ENCODE measurements at places on chromosomes 12 and 14.

DNA sequence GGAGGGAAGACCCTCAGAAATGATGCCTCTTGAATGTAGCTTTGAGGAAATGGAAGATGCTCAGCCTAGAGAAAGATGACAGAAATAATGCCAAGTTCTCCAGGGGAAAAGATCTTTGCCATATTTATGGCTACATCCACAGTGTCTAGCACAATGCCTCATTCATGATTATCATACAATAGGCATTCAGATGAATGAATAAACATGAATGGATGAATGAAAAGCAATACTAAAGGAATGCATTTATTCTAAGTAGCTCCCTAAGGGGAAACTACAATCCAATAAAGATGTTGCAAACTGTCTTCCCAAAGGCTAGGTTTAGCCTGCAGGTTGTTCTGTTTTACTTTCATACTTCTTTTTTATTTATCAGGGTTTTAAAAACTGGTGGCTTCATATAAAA is 12.0 kb downstream of the TMTC1 start:
- no peak for DNase-seq

DNA sequence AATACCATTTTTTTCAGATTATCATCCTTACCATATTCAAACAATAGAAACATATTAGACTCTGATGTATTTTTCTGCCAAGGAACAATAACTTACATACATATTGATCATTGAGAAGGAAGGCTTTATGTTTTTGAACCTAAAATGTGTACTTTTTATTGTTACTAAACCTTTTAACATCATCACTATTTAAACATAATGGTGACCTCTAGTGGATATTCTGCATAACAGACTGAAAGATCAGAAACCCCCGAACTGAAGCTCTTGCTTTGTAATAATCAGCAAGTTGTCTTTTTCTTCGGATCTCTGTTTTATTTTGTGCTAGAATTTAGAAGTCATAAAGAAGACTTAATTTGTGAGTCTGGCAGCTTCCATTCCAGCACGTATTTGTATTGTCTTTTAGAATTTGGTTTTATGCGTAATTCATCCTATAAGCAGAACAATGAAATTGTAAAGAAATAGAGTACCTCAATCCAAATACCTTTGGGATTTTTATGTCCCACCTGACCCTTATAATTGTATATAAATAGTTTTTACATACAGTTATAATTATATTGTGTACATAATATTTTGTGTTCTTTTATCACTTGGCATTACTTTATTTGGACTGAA is 125.9 kb upstream of the ATF1 start:
- no peak for DNase-seq

DNA sequence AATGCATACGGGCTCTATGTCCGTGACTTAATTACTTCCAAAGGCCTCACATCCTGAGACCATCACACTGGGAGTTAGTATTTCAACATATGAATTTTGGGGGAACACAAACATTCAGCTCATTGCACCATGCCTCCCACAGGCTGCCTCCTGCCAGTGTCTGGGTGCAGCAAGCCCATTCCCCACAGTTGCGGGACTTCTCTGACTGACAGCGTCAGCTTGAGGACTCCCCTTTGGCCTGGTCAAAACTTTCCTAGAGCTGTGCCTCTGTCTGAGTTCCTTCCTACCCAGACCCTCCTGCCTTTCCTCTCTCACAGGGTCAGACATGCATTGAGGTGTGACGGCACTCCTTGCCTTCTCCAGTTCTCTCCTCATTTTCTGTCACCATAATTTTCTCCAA is 27.4 kb downstream of the PPP1R36 start:
- no peak for DNase-seq

DNA sequence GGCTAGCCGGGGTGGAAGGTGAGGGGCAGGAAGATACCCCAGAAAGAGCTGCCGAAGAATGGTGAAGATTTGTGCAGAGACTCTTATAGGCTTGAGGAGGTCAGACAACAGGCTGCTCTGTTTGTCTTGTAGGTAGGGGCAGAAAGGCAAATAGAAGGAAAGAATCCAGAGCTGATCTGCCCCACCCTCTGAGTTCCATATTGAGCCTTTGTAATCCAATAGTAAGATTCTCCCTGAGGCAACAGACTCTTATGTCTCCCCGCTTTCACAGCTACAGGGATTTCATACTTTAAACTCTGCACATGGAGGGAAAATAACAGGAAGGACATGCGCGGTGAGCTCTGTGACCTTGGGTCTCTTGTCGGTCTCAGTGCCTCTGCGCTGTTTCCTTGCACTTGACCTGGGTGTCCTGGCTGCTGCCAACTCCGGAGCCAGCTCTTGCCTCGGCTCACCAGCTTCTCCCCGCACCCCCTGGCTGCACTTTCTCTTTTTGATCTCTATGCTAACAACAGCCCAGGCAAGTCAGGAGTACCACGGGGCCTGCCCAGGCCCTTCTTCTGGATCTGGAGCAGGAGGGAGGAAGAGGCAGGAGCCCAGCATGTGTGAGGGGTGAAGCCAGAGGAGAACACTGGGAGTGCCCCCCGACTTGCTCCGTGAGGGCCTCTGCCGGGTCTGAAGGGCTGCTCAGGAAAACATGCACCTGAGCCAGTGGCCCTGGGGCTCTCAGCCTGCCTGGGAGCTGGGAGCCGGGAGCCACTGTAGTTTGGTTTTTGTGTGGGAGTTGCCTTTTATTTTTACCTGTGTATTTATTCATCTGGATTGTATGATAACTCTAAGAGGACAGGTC is 75.8 kb downstream of the PPP1R36 start:
- no peak for DNase-seq

DNA sequence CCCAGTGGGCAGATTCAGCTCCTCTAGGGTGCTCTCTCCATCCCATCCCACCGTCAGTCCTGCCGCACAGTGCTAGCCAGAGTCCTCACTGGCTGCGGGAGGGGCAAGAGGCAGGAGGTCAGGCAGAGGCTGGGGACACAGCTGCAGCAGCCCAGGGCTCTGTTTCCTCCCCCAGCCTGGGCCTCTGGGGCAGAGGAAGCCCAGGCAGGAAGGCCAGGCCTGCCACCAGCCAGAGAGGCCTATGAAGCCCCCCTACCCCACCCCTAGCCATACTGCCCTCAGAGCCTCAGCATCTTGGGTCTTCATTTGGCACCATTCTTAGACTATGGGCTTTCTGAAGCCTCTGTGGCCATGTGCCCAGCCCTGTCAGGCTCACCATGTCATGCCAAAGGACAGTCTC is 3.4 kb downstream of the ACVRL1 start:
- DNase-seq, result no peak

GRCh38 chr14:104461676-104462449 is 117.7 kb upstream of the C14orf180 start:
- no peak for DNase-seq

GRCh38 chr12:114447274-114447716 is 41.4 kb upstream of the TBX5 start:
- no peak for DNase-seq

- no peak for DNase-seq
Observed at GRCh38 chr14:20413744-20414082, 412 bp upstream of the TEP1 start.

DNA sequence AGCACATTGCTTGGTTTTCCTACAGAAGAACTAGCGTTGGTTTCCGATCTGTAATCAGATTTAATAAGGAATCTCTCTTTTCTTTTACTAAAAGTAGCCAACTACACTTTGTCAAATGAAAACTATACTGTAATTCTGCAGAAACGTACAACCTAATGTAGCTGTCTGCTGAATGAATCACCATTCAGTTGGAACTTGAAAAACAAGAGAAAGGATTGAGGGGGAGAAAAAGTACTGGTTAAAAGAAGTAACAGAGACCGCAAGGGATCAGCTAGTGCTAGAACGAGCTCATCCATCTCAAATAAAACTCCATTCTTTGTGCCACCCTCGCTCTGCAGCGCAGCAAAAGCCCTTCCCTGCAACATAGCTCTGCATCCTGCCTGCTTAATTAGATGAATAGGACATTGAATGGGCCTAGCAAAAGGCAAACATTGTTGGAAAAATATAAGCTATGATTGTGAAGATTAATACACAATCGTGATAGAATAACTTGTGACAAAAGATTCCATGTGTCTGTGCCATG is 2.6 kb downstream of the GARIN2 start:
- DNase-seq, result no peak

DNA sequence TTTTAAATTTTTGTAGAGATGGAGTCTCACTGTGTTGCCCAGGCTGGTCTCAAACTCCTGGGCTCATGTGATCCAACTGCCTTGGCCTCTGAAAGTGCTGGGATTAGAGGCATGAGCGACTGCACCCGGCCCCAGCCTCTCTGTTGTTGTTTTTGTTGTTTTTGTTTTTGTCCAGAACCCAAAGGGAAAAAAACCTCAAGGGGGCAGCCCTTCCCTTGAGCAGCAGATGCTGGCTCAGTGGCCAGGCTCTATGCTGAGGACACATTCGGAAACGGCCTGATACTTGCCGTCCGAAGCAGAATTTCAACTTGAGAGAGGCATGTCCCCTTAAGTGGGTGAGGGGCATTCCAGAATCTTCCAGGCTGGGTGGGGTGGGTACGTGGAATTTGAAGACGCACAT is 6.7 kb downstream of the MVK start:
- no peak for DNase-seq

DNA sequence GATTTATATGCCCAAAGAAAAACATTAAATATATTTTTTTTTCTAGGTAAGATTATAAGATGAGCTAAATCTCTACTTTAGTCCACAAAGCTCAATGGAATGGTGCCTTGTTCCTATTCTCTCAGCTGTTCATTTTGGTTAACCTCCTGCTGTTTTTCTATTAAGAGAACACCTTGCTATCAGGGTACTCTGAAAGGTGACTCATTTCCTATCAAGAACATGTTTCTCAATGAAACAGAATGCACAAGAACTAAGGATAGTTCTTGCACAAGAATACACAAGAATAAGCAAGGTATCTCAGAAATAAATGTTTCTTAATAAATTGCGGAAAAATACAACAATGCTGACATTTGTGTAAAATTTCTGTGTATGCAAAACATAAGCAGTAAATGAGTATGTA is 14.1 kb downstream of the ABCD2 start:
- DNase-seq, result no peak

DNA sequence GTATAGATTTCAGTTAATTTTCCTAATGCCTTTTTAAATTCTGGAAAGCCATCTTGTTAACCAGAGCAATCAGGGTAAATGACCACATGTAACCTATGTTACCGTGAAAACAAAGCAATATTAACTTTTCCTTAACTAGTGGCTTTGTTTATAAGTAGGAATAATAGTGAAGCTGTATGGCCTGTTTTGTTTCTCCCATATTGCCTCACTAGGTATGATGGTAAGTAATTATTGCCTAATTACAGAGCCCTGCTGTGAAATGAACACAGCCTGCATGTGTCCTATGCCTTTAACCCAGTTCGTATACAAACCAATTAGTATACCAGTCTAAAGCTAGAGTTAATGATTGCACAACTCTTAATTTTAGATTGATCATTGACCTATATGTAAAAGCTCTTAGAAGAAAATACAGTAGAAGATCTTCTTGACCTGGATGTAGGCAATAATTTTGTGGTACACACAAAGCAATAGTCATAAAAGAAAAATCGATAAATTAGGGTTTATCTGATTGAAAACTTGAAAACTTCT is 249.9 kb downstream of the CCDC91 start:
- DNase-seq, result no peak

- no peak for DNase-seq
Observed at GRCh38 chr12:67434671-67435370, 165.7 kb downstream of the CAND1 start.

GRCh38 chr12:5923043-5923605 is 21.9 kb downstream of the ANO2 start:
- DNase-seq, result no peak

DNA sequence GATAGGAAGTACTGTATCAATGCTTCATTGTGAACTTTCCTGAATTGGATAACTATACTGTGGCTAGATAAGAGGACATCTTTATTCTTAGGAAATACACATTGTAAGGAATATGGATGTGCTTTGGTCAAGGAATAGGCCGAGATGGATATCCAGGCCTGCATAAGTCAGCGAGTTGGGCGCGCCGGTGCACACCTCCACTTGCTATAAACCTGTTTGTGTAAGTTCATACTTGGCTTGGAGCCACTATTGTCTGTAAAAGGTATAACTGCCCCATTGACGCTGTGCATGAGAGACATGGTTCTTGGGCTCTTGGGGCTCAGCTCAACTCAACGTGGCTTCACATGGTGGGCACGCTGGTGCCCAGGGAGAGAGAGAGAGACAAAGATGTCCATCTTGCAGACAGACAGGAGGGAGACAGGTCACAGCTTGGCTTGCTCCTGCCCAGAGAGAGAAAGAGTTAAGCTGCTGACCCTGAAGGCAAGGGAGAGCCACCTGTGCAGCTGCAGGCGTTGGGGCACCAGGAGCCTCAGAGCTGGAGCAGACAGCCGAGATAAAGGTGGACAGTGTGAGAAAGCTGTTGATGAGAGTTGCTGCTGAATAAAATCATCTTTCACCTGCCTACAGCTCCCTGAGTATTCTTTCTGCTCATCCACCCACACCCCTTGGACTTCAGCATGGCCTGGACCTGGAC is 34.1 kb upstream of the COCH start:
- no peak for DNase-seq

GRCh38 chr12:64110864-64111263 is 111.2 kb downstream of the KICS2 start:
- no peak for DNase-seq

DNA sequence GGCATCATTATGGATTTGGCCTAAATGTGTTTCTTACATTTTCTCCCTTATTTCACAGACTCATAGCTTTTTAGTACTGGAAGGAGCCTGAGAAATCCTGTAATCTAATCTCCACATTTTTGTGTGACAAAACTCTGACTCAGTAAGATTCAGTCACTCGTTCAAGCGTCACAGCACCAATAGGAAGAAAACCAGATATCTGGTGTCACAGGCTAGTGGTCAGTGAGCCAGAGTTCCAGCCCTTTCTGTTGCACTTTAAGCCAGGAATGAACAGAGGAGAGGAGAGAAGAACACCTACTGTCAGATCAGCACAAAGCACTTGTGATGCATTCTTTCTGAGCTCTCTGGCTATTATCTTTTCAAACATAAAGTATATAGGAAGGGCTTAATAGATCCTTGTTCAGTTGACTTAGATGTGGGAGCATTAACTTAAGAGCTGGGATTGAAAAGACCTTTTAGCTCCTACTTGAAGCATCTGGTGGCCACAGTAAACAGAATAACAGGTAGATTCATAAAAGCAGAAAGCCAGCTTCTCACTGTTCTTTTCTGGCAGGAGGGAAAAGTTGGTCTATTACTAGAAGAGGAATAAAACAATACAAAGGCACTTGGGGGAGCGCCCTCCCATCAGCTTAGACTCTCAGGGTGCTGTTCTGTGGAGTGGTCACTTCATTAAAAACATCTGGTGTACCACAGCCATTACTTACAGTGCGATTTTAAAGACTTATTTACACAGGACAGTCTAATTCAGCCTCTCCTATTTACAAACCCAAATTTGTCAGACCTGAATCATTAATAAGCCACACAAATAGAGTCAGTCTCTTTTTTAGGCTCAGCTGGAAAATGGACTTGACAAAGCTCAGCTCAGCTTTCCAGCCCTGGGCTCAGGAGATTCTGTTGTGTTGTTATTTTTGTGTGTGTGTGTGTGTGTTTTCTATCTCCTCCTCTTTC is 12.2 kb upstream of the NID2 start:
- no peak for DNase-seq

GRCh38 chr12:101351682-101352081 is 55.9 kb downstream of the ARL1 start:
- no peak for DNase-seq

GRCh38 chr14:87811246-87811645 is 181.7 kb downstream of the GALC start:
- no peak for DNase-seq
